Immature natural killer cell (primary cell): ENCODE measurements at places on chromosomes 12 and 14. TPM values are rescaled to one million over a fixed set of nuclear protein-coding genes. Genes with fewer than 3 reads are reported as not detected.

The ARHGDIB gene
- polyA plus RNA-seq, result 4,716 TPM

DNA sequence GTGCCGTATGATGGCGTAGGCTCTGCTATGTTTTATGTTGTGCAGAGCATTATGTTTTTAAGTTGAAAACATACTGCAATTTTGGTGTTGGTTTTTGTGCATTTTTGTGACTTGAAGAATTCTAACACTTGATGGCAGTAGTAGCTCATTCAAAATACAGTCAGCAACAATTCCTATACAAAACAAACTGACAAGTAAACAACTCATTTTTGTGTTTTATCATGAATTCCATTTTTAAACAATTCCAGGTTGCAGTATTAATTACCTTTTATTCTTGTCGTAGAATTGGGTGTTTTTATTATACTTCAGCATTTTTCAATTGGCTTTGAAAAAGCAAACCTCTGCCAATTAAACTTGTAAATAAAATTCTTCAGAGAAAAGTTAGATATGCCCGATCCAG is 4.1 kb upstream of the CCER1 start:
- DNase-seq, result no peak
- H3K36me3 ChIP-seq, result no peaks in the 10 kb centered on the region
- H3K27me3 ChIP-seq, result no peaks in the 10 kb centered on the region
- no peaks in the 10 kb centered on the region for H3K4me1 ChIP-seq
- H3K27ac ChIP-seq, result no peak overlapping the region

DNA sequence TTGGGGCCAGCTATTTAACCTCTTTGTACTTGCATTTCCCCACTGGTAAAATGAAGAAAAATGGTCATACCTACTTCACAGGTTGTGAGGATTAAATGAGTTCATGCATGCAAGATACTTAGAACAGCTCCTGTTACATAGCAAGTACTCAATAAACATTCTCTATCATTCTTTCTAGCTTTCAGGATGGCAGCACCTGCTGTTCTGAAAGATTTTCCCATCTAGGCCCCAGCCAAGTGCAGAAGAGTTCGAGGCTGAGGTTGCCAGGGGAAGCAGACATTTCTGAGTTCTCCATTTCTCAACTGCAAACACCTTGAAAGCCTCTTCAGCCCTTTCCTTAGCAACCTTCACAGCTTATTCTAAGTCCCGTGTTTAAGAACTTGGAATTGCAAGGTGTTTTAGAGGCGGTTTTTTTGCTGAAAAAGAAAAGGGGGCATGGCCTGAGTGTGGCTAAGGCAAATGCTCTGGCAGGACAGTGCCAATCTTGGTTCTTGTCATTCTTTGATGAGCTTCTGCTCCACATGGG is 73.0 kb upstream of the PRMT8 start:
- H3K27ac ChIP-seq, result no peak overlapping the region
- peaks cover 8% of the 10 kb centered on the region for H3K27me3 ChIP-seq
- no peak for DNase-seq
- H3K4me1 ChIP-seq, result no peaks in the 10 kb centered on the region
- no peaks in the 10 kb centered on the region for H3K36me3 ChIP-seq
- no peak overlapping the region for H3K4me3 ChIP-seq

The SERPINA3 gene
- polyA plus RNA-seq, result not detected

The TROAP gene
- 1.9 TPM for polyA plus RNA-seq

- H3K4me3 ChIP-seq, result no peak overlapping the region
- no peak for DNase-seq
- no peaks in the 10 kb centered on the region for H3K36me3 ChIP-seq
- H3K4me1 ChIP-seq, result peaks cover 10% of the 10 kb centered on the region
- H3K27ac ChIP-seq, result no peak overlapping the region
Measured at GRCh38 chr14:20617138-20618003, 24.1 kb downstream of the OR6S1 start.

GRCh38 chr12:2111826-2112225 is 59.0 kb downstream of the CACNA1C start:
- H3K4me3 ChIP-seq, result no peak overlapping the region
- H3K27ac ChIP-seq, result no peak overlapping the region
- DNase-seq, result no peak
- H3K36me3 ChIP-seq, result no peaks in the 10 kb centered on the region
- H3K4me1 ChIP-seq, result no peaks in the 10 kb centered on the region

DNA sequence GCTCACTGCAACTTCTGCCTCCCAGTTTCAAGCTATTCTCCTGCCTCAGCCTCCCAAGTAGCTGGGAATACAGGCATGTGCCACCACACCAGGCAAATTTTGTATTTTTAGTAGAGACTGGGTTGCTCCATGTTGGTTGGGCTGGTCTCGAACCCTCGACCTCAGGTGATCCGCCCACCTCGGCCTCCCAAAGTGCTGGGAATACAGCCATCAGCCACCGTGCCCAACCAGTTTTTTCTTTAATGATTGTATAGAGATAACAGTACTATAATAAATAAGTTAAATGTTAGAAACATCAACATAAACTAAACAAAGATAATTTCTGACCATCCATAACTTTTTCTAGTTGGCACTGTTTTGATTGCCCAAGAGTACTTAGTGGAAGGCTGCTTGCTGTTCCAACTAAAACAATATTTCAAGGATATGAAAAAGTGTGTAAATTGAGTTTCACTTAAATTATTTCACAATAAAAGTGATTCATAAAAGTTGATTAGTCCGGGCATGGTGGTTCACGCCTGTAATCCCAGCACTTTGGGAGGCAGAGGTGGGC is 5.6 kb downstream of the GON7 start:
- H3K4me3 ChIP-seq, result no peak overlapping the region
- H3K4me1 ChIP-seq, result peaks cover 18% of the 10 kb centered on the region
- no peak overlapping the region for H3K27ac ChIP-seq
- H3K36me3 ChIP-seq, result peaks cover 4% of the 10 kb centered on the region

GRCh38 chr12:119319638-119320037 is 14.9 kb upstream of the CCDC60 start:
- H3K4me1 ChIP-seq, result no peaks in the 10 kb centered on the region
- no peak overlapping the region for H3K4me3 ChIP-seq
- peaks cover 5% of the 10 kb centered on the region for H3K27me3 ChIP-seq
- H3K36me3 ChIP-seq, result no peaks in the 10 kb centered on the region
- no peak for DNase-seq

- H3K36me3 ChIP-seq, result no peaks in the 10 kb centered on the region
- H3K4me1 ChIP-seq, result peaks cover 29% of the 10 kb centered on the region
- H3K4me3 ChIP-seq, result peak overlapping the region; percentile 17
- no peak overlapping the region for H3K27ac ChIP-seq
- H3K27me3 ChIP-seq, result peaks cover 24% of the 10 kb centered on the region
Measured at GRCh38 chr14:24368212-24368561, 203 bp downstream of the NFATC4 start.

The NTF3 gene
- not detected for polyA plus RNA-seq

- no peak for DNase-seq
- H3K36me3 ChIP-seq, result no peaks in the 10 kb centered on the region
- peak overlapping the region; percentile 89 for H3K4me3 ChIP-seq
- H3K4me1 ChIP-seq, result peaks cover 10% of the 10 kb centered on the region
- H3K27ac ChIP-seq, result peak overlapping the region; percentile 88
Measured at GRCh38 chr12:7091660-7092228, 501 bp downstream of the C1R start.

The CCDC60 gene
- not detected for polyA plus RNA-seq

GRCh38 chr12:55142669-55143565 is 16.7 kb downstream of the OR9K2 start:
- no peaks in the 10 kb centered on the region for H3K36me3 ChIP-seq
- no peaks in the 10 kb centered on the region for H3K4me1 ChIP-seq
- peak; percentile 13 for DNase-seq

GRCh38 chr14:91159906-91160305 is 46.0 kb downstream of the DGLUCY start:
- H3K27me3 ChIP-seq, result no peaks in the 10 kb centered on the region
- H3K4me1 ChIP-seq, result peaks cover 20% of the 10 kb centered on the region
- no peak for DNase-seq
- no peak overlapping the region for H3K4me3 ChIP-seq
- peaks cover 16% of the 10 kb centered on the region for H3K36me3 ChIP-seq
- H3K27ac ChIP-seq, result peak overlapping the region; percentile 3

The KRT74 gene
- polyA plus RNA-seq, result not detected

DNA sequence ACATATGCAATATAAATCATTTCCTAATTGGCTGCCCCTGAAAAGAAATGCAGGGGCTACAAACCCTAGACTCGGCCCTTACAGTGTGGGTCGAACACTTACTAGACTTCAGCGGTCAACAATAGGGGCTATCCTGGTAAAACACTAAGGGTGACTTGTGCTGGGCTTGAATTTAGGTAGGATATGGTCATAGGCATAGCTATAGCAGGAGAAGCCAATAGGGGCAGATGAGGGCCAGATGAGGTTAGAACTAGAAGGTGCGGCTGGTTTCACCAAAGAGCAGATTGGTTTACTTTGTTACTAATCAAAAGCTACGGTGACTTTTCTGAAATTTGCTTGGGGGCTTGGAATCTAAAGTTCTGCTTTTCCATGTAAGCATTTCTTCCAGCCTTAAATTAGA is 282.3 kb upstream of the DIO2 start:
- H3K4me1 ChIP-seq, result no peaks in the 10 kb centered on the region
- no peaks in the 10 kb centered on the region for H3K27me3 ChIP-seq
- no peak for DNase-seq
- H3K27ac ChIP-seq, result no peak overlapping the region

GRCh38 chr12:42967850-42968249 is 378.3 kb upstream of the PRICKLE1 start:
- H3K36me3 ChIP-seq, result no peaks in the 10 kb centered on the region
- DNase-seq, result no peak
- H3K4me1 ChIP-seq, result no peaks in the 10 kb centered on the region
- H3K27ac ChIP-seq, result no peak overlapping the region
- H3K4me3 ChIP-seq, result no peak overlapping the region
- H3K27me3 ChIP-seq, result no peaks in the 10 kb centered on the region

DNA sequence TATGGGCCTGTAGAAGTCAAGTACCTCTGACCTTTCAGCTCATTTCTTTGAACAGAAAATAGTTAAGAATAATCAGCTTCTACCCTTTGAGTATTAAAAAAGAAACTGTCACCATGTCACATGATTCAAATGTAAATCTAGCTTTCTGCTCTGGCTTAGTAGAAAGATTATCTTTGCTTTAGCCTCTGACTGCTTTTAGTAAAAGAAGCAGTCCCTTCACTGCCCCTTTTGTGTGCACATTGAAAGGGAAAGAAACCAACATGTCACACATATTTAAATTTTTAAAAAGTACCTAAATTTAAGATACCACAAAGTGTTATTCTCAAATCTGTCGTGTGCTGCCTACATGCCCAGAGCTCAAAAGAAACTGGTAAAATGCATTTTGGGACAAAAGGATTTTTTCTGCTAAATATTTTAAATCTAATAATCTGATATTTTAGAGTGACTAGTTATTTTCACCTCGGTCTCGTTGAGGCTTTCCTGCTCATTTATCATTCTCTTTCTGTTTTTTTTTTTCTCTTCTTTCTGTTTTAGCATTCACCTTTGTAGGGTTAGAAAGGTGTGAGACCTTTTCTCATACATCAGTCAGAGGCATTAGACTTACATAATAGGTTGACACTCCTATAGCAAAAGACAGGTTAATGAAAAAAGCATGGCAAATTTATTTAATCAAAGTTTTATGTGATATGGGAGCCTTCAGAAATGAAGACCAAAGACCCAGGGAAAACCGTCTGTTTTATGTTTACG is 41.3 kb downstream of the SLC16A7 start:
- H3K36me3 ChIP-seq, result no peaks in the 10 kb centered on the region
- H3K4me1 ChIP-seq, result peaks cover 75% of the 10 kb centered on the region
- no peaks in the 10 kb centered on the region for H3K27me3 ChIP-seq
- DNase-seq, result no peak

DNA sequence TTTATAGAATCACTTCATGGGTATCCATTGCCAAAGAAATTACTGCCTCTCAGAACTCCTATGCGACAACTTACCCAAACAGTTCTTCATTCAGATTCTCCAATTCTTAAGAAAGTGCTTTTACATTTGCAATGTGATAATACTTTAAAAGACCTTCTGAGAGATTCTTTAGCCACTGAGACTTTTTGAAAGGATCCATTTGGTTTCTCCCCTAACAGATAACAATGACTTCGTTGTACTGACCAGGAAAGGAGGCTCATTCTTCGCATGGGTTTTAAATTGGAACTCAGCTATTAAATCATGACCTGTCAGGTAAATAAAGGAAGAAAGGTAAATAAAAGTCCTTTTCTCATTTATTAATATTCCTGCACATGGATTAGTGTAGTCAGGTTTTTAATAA is 14.8 kb downstream of the ITPR2 start:
- H3K36me3 ChIP-seq, result peaks cover 3% of the 10 kb centered on the region
- peaks cover 12% of the 10 kb centered on the region for H3K4me1 ChIP-seq
- DNase-seq, result no peak
- H3K27ac ChIP-seq, result no peak overlapping the region
- no peak overlapping the region for H3K4me3 ChIP-seq

- H3K4me1 ChIP-seq, result no peaks in the 10 kb centered on the region
- peaks cover 2% of the 10 kb centered on the region for H3K27me3 ChIP-seq
- H3K36me3 ChIP-seq, result no peaks in the 10 kb centered on the region
- DNase-seq, result no peak
- H3K27ac ChIP-seq, result no peak overlapping the region
Measured at GRCh38 chr12:69385038-69385437, 25.5 kb downstream of the YEATS4 start.

The GCH1 gene
- 52.0 TPM for polyA plus RNA-seq

- no peaks in the 10 kb centered on the region for H3K4me1 ChIP-seq
- no peak overlapping the region for H3K4me3 ChIP-seq
- H3K27ac ChIP-seq, result no peak overlapping the region
- no peaks in the 10 kb centered on the region for H3K36me3 ChIP-seq
- DNase-seq, result no peak
Measured at GRCh38 chr12:87982208-87982607, 47.0 kb downstream of the C12orf50 start.

DNA sequence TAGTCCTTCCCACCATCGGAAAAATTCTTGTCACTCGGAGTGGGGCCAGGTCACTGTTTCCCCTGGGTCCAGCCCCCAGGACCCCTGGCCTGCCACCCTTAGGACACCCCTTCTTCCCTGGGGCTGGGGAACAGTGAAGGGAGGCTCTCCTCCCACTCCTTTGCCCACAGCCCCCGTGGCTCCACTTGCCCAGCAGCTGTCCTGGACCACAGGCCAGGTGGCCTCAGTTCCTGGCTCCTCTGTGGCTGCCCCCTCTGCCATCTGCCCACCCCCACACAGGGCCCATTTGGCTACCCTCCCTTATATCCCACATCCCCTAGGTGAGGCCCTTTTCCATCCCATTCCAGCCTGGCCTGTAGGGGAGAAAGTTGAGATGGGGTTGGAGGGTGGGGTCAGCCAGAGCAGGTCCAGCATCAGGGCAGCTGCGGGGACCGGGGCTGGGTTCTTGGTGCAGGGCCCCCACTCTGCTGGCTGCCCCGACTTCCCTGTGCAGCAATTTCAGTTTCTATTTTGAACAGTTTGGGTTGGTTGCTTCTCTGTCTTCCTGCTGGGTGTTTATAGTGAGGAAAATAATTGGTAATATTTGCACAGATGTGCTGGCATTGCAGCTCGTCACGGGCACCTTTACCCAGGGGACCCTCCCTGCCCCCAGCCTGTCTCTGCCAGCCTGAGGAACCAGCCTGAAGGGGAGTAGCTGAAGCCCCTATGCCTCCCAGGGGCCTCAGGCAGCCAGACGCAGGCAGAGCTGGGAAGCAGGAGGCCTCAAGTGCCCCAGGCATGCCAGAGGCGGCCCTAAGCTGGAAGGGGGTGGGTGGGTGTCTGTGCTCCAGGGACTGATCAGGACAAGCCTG is 23.4 kb downstream of the SYNDIG1L start:
- no peak for DNase-seq
- H3K4me3 ChIP-seq, result peak overlapping the region; percentile 81
- H3K36me3 ChIP-seq, result no peaks in the 10 kb centered on the region
- peaks cover 27% of the 10 kb centered on the region for H3K4me1 ChIP-seq
- peak overlapping the region; percentile 59 for H3K27ac ChIP-seq

- no peaks in the 10 kb centered on the region for H3K4me1 ChIP-seq
- peaks cover 5% of the 10 kb centered on the region for H3K36me3 ChIP-seq
- no peak for DNase-seq
- H3K27ac ChIP-seq, result no peak overlapping the region
- no peak overlapping the region for H3K4me3 ChIP-seq
- no peaks in the 10 kb centered on the region for H3K27me3 ChIP-seq
Measured at GRCh38 chr14:68076451-68076850, 256.9 kb downstream of the RAD51B start.
